ENCODE measurements at places on chromosomes 2 and 18. TPM values are rescaled to one million over a fixed set of nuclear protein-coding genes. Genes with fewer than 3 reads are reported as not detected.

The BAZ2B gene
- 27.0 TPM for total RNA-seq

The CARF gene
- total RNA-seq, result 5.9 TPM

The TRABD2A gene
- 0.56 TPM for total RNA-seq

The POTEI gene
- not detected for total RNA-seq

The IL1R1 gene
- 21.1 TPM for total RNA-seq

The FAM237A gene
- total RNA-seq, result not detected

The MFSD6 gene
- 21.8 TPM for total RNA-seq

The SLC23A3 gene
- 1.4 TPM for total RNA-seq

The TXNL4A gene
- total RNA-seq, result 78.2 TPM

The CCDC141 gene
- 136 TPM for total RNA-seq

The TRIM43 gene
- not detected for total RNA-seq

The CABYR gene
- not detected for total RNA-seq

The RESP18 gene
- total RNA-seq, result not detected
